ENCODE measurements at places on chromosomes 1 and 21.

DNA sequence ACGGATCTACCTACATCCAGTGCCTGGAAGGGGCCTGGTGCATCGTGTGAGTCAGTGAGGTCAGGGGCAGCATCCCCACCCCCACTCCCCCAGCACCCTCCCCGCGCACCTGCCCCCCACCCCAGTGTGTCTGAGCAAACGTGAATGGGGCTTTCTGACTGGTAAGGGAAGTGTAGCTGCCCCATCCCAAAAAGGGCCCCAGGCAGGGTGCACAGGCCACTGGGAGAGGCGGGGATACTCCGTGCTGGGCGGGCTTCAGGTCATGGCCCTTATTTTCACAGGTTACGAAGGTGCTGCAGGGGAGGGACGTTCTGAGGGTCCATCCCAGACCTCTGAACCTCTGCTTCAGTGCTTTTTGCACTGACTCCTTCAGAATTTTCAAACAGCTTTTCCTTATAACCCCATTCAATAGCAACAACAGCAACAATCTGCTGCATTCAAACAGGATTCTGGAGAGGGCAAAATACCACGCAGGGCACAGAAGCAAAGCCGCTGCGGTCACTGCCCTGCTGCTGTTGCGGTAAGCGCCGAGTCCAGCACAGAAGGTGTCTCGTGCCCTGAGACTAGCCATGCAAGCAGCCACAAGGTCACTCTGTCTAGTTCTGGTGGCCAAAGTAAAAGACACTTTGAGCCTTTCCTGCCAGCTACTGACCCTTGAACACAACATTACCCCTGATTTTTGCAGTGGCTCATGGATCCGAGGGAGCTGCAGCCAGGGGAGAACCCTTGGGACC is 10.3 kb downstream of the TTC34 start:
- DNase-seq: no peak

GRCh38 chr21:42671778-42672593 is 18.6 kb downstream of the PDE9A start:
- peak; percentile 74 for DNase-seq

DNA sequence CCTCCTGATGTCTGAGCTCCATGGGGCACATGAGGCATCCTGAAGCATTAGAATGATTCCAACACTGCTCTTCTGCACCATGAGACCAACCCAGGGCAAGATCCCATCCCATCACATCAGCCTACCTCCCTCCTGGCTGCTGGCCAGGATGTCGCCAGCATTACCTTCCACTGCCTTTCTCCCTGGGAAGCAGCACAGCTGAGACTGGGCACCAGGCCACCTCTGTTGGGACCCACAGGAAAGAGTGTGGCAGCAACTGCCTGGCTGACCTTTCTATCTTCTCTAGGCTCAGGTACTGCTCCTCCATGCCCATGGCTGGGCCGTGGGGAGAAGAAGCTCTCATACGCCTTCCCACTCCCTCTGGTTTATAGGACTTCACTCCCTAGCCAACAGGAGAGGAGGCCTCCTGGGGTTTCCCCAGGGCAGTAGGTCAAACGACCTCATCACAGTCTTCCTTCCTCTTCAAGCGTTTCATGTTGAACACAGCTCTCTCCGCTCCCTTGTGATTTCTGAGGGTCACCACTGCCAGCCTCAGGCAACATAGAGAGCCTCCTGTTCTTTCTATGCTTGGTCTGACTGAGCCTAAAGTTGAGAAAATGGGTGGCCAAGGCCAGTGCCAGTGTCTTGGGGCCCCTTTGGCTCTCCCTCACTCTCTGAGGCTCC is 11.1 kb upstream of the RASSF5 start:
- DNase-seq: no peak

GRCh38 chr1:93148001-93148400 is 32.2 kb downstream of the TMED5 start:
- DNase-seq: no peak

DNA sequence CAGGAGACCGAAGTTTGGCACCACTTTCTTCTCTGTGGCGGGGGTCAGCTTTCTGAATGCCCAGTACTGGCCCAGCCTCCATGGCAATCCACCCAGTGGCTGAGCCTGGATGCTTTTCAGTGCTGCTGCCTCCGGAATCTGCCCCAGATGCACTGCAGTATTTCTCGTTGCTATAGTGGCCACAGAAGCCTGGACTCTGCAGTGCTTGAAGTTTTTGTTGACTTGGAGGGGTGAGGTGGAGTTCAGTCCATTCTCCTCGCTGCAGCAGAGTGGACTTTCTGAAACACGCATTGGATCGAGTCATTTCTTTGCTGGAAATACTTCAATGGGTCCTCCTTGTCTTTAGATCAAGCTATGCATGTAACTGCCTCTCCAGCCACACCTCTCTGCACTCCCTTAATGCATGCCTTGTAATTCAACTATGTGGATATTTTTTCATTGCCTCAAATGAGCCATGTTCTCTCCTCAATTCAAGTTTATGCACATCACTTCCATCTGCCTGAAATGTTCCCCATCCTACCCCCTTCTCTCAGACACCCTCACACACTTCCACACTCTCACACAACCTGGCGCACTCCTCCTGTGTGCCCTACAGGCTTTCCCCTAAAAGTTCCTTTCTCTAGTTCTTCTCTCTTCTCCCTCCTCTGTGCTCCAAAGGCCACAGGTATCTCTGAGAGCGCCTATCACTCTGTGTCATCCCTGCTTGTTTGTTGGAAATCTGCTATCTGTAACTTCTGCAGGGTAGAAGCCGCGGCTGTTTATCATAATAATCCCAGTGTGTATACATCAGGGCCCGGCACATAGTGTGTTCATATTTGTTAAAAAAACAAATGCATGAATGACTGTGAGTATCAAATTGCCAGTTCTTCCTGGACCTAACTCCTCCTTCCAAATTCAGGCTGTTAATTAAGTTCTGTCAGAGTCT is 16.5 kb downstream of the ADAM30 start:
- DNase-seq: no peak

DNA sequence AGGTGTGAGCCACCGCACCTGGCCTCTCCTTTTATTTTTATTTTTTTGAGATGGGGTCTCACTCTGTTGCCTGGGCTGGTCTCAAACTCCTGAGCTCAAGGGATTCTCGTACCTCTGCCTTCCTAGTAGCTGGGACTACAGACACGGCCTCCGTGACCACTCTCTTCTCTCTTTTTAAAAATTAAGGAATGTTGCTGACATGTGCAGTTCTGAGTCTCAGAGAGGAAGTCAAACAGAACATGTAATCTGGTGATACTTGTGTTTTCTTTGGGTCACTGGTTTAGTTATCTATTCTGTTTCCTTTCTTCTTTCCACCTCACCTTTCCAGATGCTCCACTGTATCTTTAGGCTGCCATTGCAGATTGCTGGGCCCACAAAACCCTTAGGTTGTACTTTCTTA is 2.7 kb downstream of the WDTC1 start:
- no peak for DNase-seq

GRCh38 chr1:21447311-21447710 is 7.4 kb downstream of the NBPF3 start:
- DNase-seq: no peak

GRCh38 chr1:204272505-204272904 is 58.7 kb upstream of the GOLT1A start:
- no peak for DNase-seq

DNA sequence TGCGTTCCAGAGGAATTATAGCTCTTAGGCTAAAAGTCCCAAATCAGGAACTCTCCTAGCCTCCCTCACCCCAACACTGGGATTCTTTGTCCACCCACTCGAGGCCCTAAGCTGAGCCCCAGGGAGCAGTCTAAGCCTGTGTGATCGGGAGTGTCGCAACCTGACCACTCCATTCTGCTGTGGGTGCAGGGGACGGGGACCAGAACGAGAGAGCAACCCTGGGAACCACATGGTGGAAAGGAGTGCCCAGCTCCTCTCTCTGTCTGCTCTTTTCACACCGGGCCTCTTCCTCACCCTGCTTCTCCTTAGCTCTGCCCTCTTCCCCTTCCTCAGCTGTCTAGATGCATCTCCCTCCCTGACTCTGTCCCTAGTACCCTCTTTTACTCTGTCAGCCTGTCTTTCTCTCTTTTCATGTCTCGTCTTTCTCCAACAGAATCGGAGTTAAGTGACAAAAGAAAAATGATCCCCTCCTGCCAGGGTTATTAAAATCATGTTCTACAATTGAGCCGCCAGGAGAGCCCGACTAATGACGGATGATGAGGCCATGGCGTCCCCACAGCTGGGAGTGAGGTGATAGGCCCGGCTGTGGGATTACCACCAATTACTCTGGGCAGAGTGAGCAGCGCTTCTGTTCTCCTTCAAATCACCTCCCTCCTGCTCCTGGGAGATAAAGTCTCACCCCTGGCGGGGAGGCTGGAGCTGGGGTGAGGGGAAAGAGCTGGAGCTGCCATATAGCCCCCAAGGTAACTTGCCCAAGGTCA is 34.5 kb upstream of the CSF3R start:
- DNase-seq: peak; percentile 72

DNA sequence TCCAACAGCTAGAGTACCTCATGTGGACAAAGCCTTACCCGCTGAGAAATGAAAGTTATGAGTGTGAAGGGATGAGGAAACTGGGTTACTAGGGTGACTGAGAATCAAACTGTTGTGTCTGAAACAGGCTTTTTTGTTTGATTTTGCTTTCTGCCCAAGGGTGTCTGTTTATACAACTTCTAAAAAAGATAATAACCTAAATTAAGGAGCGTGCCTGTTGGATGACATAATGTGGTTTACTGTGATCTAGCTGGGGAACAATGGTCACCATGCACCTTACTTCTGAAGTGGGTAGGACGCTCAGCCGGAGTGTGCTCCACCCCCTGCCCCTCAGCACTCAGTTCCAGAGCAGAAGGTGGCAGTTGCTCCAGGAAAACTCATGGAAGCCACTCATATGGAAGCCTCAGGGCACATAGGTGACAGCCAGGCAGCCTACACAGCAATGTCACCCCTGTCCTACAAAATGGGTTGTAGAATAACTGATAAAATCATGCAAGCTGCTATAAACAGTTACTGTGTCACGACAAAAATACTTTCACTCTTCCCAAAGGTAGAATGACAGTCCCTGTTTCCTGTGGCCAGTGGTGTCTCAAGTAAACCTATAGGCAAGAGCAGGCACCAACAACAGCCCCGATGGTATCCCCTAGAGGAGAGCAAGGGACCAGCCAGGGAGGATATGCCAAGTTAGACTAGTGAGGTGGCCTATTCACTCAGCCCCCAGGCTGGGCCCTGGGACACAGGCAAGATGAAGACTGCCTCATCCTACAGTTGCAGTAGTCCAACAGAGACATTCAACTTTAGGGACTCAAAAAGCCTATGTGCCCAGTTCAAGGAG is 29.3 kb downstream of the SIPA1L2 start:
- DNase-seq: peak; percentile 63

DNA sequence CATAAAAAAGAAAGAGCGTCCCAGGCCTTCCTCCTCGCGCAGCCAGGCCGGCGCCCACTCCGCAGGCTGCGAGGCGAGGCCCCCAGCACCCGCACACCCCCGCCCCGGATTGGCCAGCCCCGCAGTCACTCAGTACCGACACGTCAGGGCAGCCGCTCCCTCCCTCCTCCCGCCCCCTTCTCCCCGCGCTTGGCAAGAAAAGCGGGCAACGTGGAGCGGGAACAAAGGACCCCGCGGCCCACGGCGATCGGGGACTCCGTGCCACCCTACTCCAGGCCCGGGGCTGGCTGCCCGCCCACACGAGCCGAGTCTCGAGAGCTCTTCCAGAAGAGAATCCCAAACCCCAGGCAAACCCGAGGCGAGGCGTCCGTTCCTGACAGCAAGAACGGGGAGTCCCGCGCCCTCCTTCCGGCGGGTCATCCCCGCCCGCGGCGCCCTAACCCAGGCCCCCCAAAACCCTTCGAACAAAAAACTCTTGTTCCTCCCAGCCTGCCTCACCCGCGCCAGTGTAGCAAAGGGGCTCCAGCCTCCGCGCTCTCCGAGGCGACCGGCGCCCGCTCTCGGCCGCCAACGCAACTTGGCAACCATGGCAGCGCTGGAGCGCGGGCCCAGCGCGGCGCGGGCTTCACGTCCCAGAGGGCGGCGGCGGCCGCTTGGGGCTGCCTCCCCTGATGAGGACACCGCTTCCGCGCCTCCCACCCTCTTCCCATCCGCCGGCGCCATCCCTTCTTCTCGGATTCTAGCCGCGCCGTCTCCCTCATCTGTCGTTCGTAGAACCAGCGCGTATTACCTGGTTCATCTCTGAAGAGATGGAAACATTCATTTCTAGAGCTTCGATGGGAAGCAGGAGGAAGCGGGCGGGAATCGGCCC is 645 bp downstream of the IVNS1ABP start:
- DNase-seq: peak; percentile 96

DNA sequence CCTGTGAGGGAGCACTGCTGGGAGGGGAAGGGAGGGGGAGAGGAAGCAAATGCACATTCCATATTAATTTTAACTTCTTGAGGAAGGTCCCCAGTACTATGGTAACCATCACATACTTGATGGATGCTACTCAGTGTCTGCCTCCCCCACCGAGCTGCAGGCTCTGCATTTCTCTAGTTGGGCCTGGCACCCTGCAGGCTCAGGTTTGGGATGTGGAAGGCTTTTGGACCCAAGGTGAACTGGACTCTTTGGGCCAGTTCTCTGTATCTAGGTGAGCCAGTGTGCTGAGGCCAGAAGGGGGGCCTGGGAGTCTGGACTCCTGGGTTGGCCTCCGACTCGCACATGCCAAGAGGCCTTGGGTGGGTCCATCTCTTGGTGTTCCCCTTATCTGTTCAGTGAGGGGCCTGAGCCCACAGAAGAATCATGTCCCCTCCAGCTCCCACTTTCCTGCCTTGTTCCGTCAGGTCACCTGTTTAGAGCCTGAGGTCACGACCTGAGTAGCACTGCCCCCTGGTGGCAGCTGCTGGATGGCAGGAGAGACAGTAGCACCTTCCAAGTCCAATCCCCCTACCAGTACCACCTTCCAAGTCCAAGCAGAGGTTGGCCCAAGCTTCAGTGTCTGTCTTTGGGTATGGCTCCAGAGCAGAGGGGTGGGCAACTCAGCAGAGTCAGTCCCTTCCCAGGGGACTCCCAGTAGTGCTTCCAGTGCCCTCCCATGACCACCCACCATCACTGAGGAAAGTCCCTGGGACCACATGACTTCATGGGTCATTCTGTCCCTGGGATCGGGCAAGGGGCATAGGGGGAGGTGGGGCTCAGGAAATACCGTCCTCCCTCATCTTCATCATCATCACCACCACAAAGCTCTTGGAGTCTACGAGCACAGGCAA is 241.8 kb downstream of the TRABD2B start:
- DNase-seq: peak; percentile 14

DNA sequence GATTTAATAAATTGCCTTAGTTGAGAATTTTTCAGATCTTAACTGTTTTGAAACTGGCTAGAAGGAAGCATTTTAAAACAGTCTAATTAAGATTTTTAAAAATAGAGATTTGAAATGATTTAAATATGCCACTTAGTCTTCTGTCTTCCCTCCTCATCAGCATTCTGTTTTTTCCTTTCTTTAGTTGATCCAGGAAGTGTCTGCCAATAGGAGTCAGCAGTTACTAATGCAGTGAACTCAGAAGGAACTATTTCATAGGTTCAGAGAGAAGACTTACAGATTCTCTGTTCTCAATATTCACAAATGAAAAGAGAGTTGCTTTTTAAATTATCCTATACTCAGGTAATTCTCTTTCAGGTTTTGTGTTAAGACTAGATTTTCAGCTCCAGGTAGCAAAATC is 84.5 kb downstream of the RPS6KC1 start:
- DNase-seq: no peak

Data from NCI-H1417 (cell line).